ENCODE measurements at places on chromosomes 5 and 9.

DNA sequence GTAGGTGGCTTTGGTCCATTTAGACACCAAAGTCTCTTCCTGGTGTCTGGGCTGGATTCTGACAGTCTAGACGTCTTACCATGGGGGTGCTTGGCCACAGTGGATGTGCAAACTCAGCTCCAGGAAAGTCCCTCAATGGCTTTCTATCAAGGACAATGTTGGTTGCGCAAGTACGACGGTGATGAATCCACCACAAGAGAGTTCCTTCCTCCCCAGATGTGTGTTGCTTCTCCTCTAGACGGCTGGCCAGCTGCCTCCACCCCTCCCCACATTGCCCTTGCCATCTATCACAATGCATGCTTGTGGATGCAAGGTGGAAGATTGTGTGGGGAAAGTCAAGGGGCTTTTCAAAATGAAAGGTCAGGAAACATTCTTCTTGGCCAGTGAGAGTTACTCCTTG, 89.7 kb upstream of the IRX2 start:
- no peak for DNase-seq

GRCh38 chr9:106936680-106937079, 73.7 kb downstream of the ZNF462 start:
- no peak for DNase-seq

DNA sequence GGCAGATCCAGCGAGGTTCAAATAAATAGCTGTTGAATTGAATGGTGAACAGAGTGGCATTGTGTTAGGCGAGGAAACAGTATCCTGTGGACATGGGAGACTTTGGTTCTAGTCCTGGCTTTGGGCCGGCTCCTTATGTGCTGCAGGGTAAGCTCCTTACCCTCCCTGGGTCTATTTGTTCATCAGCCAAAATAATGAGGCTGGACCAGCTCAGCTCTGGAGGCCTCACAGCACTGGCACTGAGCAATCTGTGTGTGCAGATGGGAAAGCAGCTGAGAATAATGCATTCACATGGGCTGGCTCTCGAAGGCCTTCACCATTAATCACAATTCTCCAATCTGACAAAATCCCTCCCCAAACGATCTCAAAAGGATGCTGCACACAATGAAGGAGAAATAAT, 81.9 kb downstream of the APBA1 start:
- no peak for DNase-seq

- no peak for DNase-seq
These were observed 341.0 kb upstream of the PANK3 start for GRCh38 chr5:168920019-168920810.

GRCh38 chr5:178476972-178477754, 113.0 kb downstream of the COL23A1 start:
- no peak for DNase-seq

DNA sequence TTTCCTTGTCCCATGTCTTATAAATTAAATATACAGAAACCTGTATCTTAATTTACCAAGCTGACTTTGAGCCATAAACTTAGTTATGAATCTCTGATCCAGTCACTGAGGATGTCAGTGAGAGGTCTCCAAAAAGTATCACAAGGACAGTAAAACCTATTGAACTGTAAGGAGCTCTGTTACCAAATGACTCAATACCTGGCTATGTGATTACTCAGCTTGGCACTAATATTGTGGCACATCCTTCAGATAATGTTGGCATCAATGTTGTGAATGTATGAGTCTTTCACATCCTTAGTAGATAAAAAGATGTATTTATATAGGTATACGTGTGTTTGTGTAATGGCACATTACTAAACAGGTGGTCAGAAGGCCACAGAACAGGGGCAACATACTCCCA, 18.0 kb upstream of the CAPSL start:
- DNase-seq, result no peak

- no peak for DNase-seq
These were observed 17.8 kb downstream of the SHC3 start for GRCh38 chr9:89160806-89161205.

DNA sequence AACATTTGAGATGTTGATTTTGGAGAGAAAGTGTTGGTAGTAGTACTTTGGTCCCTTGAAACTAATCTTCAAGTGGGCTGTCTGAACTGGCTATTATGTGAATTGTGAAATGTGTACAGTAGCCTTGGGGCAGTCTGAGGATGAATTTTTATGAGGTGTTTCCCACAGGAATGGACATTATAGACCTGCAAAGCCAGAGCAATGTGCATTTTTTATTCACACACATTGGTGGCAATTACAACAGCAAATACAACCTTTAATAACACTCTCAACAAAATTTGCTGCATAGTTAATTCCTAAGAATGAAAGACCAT, 147.0 kb downstream of the PAM start:
- DNase-seq, result no peak

DNA sequence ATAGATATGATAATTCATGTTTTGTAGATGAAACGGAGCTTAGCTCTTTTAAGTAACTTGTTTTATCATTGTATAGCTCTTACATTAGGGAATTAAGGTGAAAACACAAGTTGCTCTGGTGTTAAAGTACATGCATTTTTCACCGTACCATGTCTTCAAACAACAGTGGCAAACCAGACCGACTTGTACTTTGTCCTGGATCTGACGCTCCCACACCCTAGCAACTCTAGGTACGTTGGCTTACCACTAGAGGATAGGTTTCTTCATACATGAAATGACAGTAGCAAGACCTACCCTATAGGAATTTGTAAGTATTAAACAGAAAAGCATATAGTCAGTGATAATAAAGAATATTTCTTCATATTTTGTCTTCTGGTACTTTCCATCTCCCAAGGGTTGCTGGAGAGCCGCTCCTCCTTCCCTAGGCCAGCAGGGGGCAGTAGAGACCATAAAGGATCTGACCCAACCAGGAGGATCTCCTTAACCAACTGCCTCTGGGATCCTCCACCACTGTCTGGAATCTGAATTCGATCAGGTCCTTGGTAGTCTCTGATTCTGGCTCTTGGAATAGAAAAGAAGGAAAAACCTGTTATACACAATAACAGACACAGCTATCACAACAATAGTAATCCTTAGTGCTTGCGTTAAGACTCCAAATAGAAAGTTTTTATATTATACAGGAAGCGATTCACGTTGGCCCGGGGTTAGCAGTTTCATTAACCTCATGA, 136.7 kb downstream of the CAVIN4 start:
- peak; percentile 51 for DNase-seq

DNA sequence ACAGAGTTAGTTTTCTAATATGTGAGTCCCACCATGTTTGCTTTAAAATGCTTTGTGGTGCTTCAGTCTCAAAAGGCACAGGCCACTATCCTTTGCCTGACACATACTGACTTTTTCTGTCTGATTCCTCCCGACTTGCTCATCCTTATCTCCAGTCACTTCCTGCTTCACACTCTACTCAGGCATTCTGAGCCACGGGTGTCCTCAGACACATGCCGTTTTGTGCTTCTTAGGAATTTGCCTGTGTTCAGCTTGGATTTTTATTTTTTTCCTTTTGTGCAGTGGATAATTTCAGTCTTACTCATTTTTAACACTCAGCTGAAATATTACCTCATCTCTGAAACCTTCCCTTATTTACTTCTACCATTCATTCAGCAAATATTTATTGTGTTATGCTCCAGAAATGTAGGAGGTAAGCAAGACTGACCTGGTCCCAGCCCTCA, 54.1 kb downstream of the MAN2A1 start:
- DNase-seq, result no peak

- no peak for DNase-seq
These were observed 98.0 kb upstream of the NR3C1 start for GRCh38 chr5:143501310-143502044.

DNA sequence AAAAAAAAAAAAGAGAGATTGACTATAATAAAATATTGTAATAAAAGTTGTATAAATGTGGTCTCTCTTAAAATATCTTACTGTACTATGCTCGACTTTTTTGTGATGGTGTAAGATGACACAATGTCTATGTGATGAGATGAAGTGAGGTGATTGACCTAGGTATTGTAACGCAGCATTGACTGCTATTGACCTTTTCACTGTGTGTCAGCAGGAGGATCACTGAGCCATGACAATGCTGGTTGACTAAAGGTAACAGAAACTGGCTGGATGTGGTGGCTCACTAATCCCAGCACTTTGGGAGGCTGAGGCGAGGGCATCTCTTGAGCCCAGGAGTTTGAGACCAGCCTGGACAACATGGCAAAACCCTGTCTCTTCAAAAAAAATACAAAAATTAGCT, 78.6 kb upstream of the MYO10 start:
- no peak for DNase-seq

GRCh38 chr5:59791617-59792016, 101.9 kb downstream of the PDE4D start:
- DNase-seq, result no peak

DNA sequence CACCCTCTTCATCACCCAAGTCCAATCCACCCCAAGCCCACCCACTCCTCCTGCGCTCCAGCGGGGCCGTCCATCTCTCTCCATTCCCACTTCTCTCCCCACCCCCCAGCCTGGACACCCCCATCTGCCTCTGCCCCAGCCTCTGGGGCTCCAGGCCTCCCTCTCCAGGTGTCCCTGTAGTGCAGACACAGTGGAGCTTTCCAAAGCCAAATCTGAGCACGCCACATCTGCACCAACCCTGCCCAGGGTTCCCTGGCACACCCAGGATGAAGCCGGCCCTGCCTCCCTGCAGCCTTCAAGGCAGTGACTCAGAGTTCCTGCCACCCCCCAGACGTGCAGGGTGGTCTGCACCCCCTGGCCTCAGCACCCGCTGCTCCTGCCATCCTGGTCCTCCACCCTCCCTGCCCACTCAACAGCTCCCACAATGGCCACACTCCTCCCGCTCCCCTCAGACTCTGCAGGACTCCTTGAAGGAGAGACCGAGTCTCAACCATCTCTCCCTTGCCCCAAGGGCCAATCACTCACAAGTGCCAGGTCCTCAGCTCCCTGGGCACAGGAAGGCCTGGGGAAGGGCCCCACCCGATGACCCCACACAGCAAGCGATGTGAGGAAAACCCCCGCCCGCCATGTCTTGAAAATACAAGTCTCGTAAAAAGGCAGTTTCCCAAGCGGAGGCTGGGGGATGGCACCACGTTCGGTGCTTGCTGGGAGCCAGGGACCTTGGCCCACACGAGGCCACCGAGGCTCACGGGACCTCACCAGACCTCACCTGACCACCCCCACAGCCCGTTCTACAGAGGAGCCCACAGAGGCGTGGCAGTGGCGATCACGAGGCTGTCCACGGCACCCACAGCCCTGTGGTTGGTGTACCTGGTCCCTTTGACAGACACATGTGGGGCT, 22.2 kb downstream of the VAV2 start:
- DNase-seq, result no peak

- DNase-seq, result no peak
These were observed 10.9 kb upstream of the LCN15 start for GRCh38 chr9:136775191-136775590.

DNA sequence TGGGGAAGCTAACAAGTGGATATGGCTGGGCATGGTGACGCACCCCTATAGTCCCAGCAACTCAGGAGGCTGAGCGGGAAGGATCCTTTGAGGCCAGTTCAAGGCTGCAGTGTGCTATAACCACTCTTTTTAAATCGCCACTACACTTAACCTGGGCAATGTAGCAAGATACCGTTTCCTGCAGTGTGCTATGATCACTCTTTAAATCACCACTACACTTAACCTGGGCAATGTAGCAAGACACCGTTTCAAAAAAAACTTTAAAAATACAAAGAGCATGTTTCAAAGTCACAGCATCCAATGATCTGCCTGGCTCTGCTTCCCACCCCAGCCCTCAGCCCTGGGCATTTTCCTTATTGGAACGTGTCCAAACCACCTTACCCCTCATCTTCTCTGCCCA, 14.5 kb downstream of the GRHPR start:
- DNase-seq, result no peak

GRCh38 chr5:38780945-38781344, 64.9 kb upstream of the OSMR start:
- peak; percentile 44 for DNase-seq

GRCh38 chr5:162256711-162257110, 189.1 kb downstream of the GABRG2 start:
- no peak for DNase-seq

GRCh38 chr5:72213482-72213881, 106.2 kb downstream of the MAP1B start:
- DNase-seq, result no peak

DNA sequence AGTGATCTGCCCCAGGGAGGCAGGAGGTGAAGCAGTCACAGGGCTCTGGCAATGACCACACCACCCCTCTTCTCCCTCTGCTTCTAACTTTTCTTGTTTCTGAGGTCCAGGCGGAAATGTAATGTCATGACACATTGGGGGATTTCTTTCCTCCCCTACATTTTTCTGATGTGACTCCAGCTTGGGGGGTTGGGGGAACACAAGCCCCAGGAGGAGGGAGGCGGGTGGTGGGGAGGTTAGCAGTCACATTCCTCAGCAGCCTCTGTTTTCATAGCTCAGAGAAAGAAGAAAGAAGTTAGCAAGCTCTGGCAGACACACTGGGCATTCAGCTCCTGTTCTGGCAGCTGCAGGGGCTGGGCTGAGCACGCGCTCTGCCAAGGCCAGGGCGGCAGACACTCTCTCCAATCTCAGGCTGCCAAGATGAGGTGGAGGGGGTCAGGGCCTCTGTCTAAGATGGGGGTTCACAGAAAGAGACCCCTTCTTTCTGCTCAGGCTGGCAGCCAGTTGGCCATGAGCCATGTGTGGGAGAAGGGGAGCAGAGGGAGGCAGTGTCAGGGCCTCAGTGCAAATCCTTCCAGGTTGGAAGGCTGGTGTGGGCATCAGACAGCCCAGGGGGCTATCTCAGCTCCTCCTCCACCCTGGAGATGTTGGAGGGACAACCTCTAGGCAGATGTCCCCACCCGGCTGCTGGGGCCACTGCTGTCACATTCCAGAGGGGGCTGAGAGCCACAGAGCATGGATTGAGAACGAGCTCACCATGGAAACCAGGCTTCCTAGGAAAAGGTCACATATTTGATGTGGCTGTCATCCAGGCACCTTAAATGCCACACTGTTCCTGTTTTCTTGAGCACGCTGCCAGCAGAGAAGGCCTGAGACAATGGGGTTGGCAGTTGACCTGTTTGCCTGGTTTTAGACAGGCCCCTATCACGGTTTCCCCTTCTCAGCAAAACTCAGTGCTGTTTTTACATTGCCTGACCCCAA, 20.1 kb upstream of the PFDN1 start:
- no peak for DNase-seq

DNA sequence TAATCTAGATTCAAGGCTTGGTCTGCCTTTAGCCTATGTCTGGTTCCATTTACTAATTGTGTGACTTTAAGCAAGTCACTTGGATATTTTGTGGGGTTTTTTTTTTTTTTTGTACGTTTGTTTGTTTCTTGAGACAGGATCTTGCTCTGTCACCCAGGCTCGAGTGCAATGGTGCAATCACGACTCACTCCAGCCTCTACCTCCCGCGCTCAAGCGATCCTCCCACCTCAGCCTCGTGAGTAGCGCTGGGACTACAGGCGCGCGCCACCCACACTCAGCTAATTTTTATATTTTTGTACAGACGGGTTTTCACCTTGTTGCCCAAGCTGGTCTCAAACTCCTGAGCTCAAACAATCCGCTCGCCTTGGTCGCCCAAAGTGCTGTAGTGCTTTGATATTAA, 1.1 kb upstream of the PFDN1 start:
- no peak for DNase-seq

GRCh38 chr9:78296893-78297671, at the start of gene PSAT1:
Gene PSAT1, plus strand, starts transcription at chr9:78297125. Its CDS starts 86 bp downstream, at chr9:78297211.
- peak; percentile 28 for DNase-seq

GRCh38 chr9:25658571-25658970, 19.7 kb downstream of the TUSC1 start:
- DNase-seq, result no peak
